HepG2 (cell line): ENCODE measurements at places on chromosomes 12 and 14.
A peak's percentile ranks its signal among the peaks of the same experiment; 100 is the strongest.

- peak; percentile 93 for DNase-seq
Observed at GRCh38 chr14:22986508-22987054, 4.2 kb upstream of the AJUBA start.

DNA sequence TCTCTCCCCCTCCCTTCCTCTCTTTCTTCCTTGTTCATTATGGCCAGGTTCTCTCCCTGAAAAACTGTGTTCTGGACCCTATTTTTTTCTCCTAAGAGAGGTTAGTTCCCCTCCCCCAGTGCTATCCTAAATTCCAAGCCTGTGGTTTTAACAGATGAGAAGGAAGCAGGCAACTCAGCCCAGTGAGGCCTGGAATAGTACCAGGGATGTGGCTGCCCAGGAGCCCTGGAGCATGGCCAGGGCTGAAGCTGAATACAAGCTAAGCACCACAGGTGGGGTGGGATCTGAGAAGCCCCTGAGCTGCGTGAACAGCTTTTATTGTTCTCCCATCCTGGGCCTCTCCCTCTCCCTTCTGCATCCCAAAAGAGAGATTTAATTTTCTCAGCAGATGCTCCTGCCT lies 1581.3 kb upstream of the TMEM132C start:
- DNase-seq = no peak

GRCh38 chr12:89051065-89051677 lies 301.1 kb downstream of the DUSP6 start:
- DNase-seq = peak; percentile 38

DNA sequence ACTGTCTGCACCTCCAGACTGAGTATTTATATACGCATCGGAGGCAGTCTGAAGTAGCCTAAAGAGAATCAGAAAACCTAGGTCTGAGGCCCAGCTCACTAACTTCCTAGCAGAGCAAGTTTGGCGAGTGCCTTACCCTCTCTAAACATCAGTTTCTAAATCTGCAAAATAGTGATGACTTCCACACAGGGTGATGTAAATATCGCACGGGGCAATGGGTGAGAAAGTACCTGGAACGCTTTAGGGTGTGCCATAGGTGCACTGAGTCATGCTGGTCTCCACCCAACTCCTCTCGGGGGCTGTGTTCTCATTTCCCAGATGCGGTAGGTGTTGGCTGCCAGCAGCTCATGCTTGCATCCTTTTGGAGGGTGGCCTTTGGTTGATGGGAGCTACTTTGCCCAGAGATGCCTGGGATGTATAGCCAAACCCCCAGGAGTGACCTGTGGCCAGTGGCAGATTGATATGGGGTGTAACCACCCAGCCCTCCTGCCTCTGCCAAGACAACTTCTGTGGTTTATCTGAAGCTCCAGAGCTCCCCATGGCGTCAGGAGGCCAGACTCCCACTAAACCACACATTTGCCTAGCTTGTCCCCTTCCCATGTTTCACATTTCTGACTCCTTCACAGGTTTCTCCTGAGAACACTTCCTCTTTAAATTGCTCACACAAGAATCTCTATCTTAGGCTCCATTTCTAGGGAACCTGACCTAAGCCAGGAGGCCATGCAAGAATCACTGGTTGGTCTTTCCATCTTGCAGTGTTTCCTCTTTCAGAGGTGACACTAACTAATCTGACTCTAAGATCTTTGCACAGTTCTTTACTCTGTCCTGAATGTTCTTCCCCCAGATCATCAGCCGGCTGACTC lies 62.0 kb upstream of the TUNAR start:
- no peak for DNase-seq

DNA sequence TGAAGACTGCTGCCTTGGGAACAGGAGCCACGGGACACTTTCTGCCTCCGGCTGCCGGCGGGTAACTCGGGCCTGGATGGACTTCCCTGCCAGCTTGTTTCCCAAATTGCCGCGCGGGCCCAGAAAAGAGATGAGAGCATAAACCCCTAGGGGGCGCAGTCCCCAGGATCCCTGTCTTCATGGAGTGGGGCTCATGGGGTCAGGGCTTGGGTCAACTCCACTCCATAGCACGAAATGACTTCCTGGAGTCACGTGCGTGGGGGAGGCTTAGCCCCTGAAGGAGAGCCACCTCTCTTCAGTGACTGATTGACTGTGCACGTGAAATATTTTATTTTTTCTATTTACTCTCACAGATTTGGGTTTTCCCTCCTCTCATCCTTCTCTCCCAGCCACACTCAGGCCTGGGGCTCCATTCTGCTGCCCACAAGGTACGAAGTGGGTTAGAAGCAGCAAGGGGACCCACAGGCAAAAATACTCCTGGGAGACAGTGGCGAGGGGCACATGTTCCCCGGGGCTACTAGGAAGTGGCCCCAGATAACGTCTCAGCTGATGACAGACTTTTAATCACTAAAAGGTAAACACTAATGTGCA lies 10.0 kb downstream of the PGF start:
- no peak for DNase-seq

DNA sequence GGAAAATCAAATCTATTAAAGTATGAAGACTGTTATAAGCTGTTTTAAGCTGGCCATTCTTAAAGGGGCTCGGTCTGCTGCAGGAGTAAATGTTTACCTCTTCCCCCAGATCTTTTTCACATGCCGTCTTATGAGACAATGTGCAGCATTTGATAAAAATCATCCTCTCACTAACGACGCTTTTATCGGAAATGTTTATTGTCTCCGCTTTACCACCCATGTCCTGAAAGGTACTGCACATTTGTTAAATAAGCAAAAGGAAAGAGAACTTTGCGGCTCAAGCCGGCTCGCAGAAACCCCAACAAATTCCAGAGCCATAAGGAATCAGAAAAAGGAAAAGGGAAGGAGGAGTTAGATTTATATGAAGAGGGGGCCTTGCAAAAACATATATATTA lies 137.8 kb downstream of the HMGA2 start:
- no peak for DNase-seq

GRCh38 chr14:37253905-37254304 lies 56.2 kb downstream of the MIPOL1 start:
- no peak for DNase-seq

DNA sequence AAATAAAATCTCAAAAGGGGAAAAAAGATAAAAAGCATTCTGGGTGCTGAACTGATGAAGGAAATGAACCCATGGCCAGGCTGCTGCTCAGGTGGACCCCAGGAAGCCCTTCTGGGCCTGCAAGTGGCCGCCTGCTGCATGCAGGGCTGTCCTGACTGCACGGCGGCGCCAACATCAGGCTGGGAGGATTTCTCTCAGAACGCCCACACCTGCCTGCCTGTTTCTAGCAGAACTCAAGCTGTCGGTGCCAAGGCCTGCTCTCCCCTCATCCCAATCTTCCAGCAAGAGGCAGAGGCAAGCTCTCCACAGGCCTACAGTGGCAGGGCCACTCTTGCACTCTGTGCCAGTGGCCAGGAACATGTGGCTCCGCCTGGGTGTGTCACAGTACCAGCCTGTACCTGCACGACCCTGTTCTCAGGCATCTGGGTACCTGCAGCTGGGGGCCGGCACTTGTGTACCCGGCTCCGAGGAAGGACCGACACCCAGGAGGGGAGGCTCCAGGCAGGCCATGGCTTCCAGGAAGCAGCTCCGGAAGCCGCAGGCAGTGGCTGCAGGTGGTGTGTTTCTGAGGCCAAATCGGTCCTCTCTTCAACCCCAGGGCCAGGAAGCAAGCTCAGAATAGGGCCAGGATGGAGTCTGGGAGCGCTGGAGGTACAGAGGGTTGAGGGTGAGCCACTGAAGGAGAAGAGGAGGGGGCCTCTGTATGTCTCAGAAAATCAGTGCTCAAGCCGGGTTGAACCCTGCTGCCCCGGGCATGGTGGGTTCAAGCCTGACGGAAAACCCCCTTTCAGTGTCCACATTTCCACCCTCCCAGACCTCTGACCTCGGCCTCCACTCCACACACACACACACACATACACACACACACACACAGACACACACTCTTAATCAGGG lies 2.5 kb upstream of the INF2 start:
- DNase-seq = no peak

- DNase-seq = no peak
Observed at GRCh38 chr14:97804056-97804455, 1006.9 kb downstream of the VRK1 start.

- no peak for DNase-seq
Observed at GRCh38 chr12:131530422-131530821, 180.5 kb upstream of the SFSWAP start.

DNA sequence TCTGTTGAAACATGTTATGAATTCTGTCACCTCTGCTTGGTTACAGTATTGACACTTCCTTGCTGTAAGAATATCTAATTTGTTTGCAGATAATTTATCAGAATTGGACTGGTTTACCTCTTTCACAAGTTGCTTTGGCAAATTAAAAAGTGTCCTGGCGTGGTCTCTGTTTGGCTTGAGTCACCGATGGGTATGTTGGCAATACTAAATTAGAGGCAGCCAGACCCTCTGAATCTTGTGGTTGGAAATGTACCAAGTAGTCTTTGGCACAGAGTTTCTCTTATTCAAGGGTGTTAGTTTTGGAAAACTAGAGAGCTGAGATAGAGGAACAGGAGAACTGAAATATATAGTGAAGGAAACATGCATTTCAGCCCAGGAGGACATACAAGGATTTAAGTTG lies 521.1 kb upstream of the MGAT4C start:
- no peak for DNase-seq

DNA sequence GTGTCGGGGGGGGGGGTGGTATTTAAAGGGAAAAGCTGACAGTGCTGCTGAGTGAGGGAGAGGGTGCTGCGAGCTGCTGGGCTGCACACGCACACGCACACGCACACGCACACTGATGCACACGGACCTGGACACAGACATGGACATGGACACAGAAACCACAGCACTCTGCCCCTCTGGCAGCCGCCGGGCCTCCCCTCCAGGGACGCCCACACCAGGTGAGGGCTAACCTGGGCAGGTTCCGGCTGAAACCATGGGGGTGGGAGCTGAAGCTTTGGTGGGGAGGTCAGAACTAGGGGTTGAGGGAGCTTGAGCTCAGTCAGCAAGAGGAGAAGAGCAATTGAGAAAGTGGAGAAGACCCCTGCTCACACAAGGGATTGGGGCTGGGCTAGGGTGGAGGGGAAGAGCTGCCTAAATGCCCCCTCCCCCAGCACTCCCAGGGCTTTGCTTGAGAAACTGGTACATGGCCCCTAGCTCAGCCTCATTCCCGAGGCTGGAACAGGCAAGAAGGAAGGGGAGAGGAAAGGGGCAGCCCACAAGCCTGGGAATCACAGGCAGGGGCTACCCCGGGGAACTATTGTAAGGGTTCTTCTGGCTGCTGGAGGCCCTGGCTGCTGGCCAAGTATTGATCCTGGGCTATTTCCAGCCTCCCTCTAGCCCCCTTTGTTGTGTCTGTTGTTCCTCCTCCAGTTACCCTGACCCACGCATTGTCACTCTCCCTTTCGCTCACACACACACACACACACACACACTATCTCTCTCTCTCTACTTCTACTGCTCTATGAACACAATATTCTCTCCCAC lies at the start of gene REM2:
TSS of gene REM2 (plus strand) at position 50 of the 804 bp plus-strand sequence. CDS start at position 116, 66 bp downstream.
- no peak for DNase-seq

DNA sequence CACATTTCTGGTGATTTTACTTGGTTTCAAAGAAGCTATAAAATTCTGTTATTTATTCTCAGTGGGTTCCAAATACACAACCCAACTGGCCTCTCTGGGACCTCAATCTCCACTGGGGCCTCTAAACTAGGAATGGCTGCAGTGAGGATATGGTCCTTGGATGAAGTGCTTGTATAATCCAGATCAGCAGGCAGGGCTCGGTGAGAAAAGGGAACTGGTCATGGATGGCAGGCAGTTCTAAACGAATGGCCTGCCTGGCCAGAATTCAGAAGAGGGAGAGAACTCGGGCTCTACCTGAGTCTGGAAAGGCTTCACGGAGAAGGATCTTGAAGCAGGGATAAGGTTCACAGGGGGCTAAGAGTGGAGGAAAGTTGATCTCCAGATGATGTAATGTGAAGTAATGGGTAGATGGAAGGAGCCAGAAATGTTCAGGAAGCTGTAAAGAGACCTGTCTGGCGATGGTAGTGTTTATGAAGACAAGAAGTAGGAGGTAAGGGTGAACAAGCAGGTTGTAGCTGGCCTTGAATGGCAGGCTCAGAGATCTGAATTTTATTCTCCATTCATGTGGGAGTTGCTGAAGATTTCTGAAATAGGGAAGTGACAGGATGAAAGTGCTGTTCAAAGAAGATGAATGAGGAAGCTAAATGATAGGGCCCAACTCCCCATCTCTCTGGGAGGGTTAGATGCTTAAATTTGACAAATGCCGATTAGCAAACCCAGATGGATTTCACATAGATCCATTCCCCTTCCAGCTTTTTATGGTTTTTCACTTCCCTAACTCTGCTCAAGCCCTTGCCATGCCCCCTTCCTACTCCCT lies 31.5 kb upstream of the ANO6 start:
- DNase-seq = no peak

DNA sequence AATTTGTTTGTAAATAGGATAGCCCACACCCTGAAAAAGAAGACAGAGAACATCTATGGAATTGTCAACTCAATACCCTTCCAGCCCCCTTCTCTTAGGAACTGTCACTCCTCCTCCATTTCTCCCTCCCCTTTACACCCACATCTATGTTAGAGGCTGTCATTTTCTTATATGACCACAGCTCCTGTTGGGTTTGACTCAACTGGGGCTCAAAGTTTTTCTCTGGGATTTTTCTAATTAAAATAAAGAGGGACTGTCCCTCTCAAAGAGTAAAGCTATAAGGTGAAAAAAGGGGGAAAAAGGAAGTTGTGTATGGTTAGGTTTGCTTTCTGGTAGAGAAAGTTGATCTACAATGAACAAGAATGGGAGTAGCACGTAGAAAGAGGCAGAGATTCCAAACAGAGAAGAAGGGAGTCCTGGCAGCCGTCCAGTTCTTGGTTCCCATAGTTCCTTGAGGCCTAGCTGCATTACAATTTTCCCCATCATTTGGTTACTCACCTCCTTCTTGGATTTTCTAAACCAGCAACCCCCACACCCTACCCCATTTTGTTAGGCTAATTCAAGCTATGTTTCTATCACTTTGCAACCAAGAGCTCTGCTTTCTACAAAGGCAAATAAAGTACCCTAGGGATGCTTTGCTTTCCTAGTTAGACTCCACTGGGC lies 44.3 kb upstream of the STK38L start:
- no peak for DNase-seq

- no peak for DNase-seq
Observed at GRCh38 chr14:99758872-99759545, 34.2 kb upstream of the EML1 start.

GRCh38 chr12:109796057-109796456 lies 37.1 kb downstream of the TRPV4 start:
- no peak for DNase-seq

GRCh38 chr12:113057565-113058485 lies 1.3 kb downstream of the DTX1 start:
- no peak for DNase-seq

GRCh38 chr12:57852620-57853500 lies 6.3 kb upstream of the CTDSP2 start:
- DNase-seq = peak; percentile 32

DNA sequence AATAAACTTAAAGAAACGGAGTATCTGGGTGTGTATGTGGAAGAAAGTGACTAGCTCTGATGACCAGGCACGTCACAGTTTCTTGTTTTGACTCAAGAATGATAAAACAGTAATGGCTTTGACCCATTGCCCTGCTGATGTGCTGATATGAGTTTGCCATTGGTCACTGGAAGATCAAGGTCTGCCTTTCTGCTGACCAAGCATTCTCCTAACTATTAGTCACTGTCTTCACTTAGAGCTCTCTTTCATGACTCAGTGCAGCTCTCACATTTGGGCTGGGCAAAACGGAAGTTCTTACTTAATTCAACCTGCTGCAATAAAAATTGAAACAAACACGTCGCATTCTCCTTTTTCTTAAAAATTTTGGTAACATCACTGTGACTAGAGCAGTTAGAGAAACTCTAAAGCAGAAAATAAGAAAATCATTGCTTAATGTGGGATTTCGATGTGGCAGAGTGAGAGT lies 366.7 kb downstream of the BTG1 start:
- DNase-seq = peak; percentile 29
